Upper lobe of left lung (tissue), 6 donors: ENCODE measurements at places on chromosomes 1 and 21.

GRCh38 chr1:56516539-56517252 lies 62.7 kb downstream of the PLPP3 start:
- DNase-seq = peak; percentile 75

DNA sequence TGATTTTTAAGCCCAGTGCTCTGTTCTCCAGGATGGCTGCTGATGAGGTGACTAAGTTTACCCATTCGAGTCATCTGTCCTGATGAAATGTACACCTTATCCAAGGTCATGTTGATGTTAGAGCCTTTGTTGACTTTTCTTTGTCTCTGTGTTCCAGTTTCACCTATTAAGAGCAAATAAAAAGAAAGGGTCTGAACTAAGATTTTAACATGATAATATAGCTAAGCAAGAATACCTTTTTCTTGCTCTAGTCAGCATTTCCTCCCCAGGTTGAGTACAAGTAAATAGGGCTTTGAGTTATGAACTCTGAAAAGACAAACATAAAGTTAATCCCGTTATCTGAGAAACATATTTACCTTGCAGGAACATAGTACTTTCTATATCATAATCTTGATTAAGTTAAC lies 52.1 kb upstream of the GPR88 start:
- DNase-seq = no peak

DNA sequence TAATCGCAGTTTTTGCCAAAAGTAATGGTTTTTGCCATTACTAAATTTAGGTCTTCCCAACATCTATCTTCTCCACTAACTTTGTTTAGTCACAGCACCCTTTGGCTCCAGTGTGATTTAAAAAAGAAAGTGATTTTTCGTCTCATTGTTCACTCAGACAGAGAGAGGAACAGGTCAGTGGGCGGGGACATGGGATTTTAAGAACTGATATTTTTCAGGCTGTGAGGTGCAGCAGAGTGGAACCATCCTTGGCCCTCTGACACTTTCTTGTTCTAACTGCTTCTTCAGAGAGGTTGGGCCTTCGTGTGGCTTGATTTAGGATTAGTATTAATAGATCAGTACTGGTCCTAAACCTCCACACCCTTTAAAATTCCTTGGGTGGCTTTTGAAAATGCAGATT lies 38.8 kb downstream of the CASQ2 start:
- DNase-seq = no peak

- no peak for DNase-seq
Observed at GRCh38 chr1:4312024-4312423, 342.4 kb upstream of the AJAP1 start.

DNA sequence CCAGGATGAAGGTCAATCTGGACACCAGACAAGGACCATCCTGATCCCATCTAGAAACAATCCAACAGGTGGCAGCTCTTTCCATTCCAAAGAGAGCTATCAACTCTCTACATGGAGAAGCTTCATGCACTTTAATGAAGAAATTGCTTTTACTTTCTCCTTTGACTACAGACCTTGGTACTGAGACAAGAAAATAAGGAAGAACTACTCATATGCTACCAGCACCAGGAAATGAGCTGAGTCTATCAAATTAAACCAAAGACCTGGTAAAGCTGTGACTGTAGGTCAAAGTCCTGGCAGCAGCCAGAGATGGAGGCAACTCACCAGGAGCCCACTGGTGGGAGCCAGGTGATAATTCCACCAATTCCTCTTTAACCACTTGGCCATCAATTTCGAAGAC lies 64.3 kb upstream of the LRRC8B start:
- no peak for DNase-seq

- DNase-seq = no peak
Observed at GRCh38 chr1:17979815-17980214, 127.8 kb upstream of the IGSF21 start.
